ENCODE measurements at places on chromosomes 16 and 17. TPM values are rescaled to one million over a fixed set of nuclear protein-coding genes. Genes with fewer than 3 reads are reported as not detected.
A peak's percentile ranks its signal among the peaks of the same experiment; 100 is the strongest.

Gene MSLN
- not detected for total RNA-seq

DNA sequence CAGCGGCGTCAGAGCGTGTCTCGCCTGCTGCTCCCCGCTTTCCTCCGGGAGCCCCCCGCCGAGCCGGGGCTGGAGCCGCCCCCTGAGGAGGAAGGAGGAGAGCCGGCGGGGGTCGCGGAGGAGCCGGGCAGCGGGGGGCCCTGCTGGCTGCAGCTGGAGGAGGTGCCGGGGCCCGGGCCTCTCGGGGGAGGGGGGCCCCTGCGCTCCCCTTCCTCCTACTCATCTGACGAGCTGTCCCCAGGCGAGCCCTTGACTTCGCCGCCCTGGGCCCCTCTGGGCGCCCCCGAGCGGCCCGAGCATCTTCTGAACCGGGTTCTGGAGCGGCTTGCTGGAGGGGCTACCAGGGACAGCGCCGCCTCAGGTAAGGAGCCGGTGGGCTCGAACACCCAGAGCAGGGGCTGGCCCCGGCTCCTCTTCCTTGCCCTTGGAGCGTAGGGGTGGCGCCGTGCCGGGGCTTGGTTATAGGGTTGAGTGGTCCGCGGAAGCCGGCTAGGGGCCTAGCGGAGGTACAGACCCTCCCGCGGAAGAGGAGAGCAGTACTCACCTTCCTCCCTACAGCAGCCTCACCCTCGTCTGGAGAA is 841 bp downstream of the RAPGEFL1 start:
- H3K4me3 ChIP-seq, result peak overlapping the region; percentile 32
- no peak for DNase-seq
- peaks cover 11% of the 10 kb centered on the region for H3K36me3 ChIP-seq

GRCh38 chr17:64126918-64127317 is 3.0 kb downstream of the ERN1 start:
- H3K36me3 ChIP-seq, result peaks cover 17% of the 10 kb centered on the region
- peaks cover 70% of the 10 kb centered on the region for H3K4me1 ChIP-seq
- DNase-seq, result no peak
- H3K4me3 ChIP-seq, result peak overlapping the region; percentile 41
- H3K27ac ChIP-seq, result no peak overlapping the region
- no peaks in the 10 kb centered on the region for H3K27me3 ChIP-seq

Gene PCGF2
- 1.6 TPM for total RNA-seq

Gene PSMB3
- total RNA-seq, result 396 TPM

GRCh38 chr16:49181791-49182518 is 99.7 kb downstream of the CBLN1 start:
- no peaks in the 10 kb centered on the region for H3K36me3 ChIP-seq
- no peak overlapping the region for H3K4me3 ChIP-seq
- peaks cover 4% of the 10 kb centered on the region for H3K27me3 ChIP-seq
- no peak for DNase-seq

DNA sequence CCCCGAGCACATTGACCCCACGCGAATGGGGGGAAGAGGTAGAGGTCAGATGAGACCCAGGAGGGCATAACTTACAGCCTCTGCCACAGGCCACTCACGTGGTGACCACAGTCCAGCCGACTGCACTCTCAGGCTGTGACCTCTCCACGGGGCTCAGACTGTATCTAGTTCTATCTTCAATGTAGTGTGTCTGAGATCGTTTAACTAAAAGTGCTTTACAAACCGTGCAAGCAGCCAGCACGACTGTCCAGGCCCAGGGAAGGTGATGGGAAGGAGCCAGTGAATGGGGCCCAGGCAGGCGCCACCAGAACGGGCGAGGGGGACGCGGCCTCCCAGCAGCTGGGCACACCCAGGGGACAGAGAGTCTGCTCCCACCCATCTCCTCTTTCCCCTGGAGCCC is 108.6 kb downstream of the ANKRD11 start:
- peaks cover 91% of the 10 kb centered on the region for H3K4me1 ChIP-seq
- H3K4me3 ChIP-seq, result no peak overlapping the region
- peaks cover 28% of the 10 kb centered on the region for H3K36me3 ChIP-seq

- peaks cover 31% of the 10 kb centered on the region for H3K27me3 ChIP-seq
- no peak overlapping the region for H3K27ac ChIP-seq
- peaks cover 7% of the 10 kb centered on the region for H3K4me1 ChIP-seq
- DNase-seq, result no peak
Measured at GRCh38 chr16:22815863-22816262, 1.9 kb downstream of the HS3ST2 start.

- H3K27ac ChIP-seq, result no peak overlapping the region
- H3K27me3 ChIP-seq, result no peaks in the 10 kb centered on the region
- no peaks in the 10 kb centered on the region for H3K4me1 ChIP-seq
- peaks cover 2% of the 10 kb centered on the region for H3K36me3 ChIP-seq
Measured at GRCh38 chr16:627454-628239, 3.1 kb upstream of the WFIKKN1 start.

DNA sequence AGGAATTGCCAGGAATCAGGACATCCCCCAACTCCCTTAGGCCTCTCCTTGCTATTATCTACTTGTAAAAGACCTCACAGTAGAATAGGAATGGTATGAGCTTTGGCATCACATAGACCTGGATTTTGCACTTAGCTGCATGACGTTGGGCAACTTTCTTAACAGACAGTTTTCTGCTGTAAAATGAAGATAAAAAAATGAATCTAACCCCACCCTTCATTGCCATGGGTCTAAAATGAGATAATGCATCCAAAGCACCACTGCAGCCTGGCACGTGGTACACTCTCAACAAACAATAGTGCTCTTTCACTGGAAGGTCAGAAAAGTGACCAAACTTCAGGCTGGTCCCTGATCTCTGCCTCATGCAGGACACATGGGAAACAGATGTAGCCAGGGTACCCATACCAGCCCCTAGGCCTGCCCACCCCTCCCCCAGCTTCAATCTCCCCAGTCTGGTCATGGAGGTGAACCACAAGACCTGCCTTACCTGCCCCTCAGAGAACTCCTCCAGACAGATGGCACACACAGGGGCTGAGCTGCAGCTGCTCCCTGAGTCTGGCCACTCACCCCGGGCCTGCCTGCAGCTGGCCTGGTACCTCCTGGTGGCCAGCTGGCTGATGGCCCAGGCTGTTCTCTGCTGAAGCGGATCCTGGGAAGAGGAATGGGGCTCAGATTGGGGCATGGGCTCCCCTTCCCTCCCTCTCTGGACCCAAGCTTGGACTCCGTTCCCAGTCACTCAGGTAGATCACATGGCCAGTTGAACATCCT is 8.5 kb upstream of the SUPT4H1 start:
- H3K36me3 ChIP-seq, result no peaks in the 10 kb centered on the region
- no peak for DNase-seq
- H3K27me3 ChIP-seq, result no peaks in the 10 kb centered on the region
- H3K27ac ChIP-seq, result no peak overlapping the region

Gene CDH11
- not detected for total RNA-seq

Gene SLC22A31
- 0.49 TPM for total RNA-seq

DNA sequence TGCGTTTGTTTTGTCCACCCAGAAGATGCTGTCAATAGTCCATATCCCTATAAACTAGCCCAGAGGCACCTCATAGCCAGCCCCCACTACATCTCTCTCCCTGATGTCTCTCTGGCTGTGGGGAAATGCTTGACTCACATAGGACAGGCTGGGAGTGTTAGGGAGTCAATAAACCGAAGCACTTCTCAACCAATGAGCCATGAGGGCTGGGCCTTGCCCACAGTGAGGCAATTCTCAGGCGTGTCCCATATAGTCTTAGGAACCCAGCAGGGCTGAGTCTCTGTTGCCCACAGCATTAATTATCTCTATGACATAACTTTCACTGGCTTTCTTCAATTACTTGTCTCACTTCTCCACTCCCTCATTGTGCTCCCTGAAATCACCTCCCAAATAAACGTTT is 387.3 kb upstream of the CDH11 start:
- H3K4me3 ChIP-seq, result no peak overlapping the region
- no peaks in the 10 kb centered on the region for H3K36me3 ChIP-seq
- H3K27ac ChIP-seq, result no peak overlapping the region

Gene SDF2
- total RNA-seq, result 37.2 TPM

- no peaks in the 10 kb centered on the region for H3K27me3 ChIP-seq
- no peaks in the 10 kb centered on the region for H3K36me3 ChIP-seq
- H3K27ac ChIP-seq, result no peak overlapping the region
- H3K4me1 ChIP-seq, result no peaks in the 10 kb centered on the region
- H3K4me3 ChIP-seq, result no peak overlapping the region
Measured at GRCh38 chr17:46949291-46950174, 26.6 kb downstream of the GOSR2 start.

DNA sequence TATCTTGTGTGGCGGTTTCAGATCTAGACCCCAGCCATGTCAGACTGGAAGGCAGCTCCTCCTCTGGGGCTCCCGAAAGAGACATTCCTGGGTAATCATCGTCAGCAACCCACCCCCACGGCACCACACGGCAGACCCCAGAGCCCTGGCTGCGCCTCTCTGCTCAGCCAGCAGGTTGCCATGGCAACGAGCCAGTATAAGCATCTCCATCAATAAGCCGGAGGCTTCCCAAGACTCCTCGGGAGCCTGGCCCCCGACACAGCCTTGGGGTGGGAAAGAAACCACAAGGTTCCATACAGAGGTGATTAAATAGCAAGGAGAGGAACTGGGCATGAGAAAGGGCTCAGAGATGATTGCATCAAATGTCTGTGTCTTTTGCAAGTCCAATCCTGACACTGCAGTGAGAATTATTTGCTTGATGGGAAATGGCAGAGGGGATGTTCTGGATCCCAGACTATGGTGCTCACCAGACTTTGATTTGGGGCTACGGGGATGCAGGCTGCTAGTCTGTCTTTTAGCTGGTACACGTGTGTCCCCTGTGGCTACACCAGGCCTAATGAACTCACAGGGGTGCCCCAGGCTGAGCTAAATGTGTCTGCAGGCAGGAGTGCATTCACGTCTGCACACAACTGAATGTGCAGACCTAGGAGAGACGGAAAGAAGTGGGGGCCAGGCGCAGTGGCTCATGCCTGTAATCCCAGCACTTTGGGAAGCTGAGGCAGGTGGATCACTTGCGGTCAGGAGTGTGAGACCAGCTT is 320.5 kb upstream of the TNRC6C start:
- no peak overlapping the region for H3K4me3 ChIP-seq
- no peak for DNase-seq
- no peaks in the 10 kb centered on the region for H3K36me3 ChIP-seq
- peak overlapping the region; percentile 33 for H3K27ac ChIP-seq
- peaks cover 20% of the 10 kb centered on the region for H3K4me1 ChIP-seq
- peaks cover 4% of the 10 kb centered on the region for H3K27me3 ChIP-seq

GRCh38 chr16:12431561-12431960 is 372.1 kb downstream of the CPPED1 start:
- no peaks in the 10 kb centered on the region for H3K36me3 ChIP-seq
- peaks cover 16% of the 10 kb centered on the region for H3K4me1 ChIP-seq
- no peaks in the 10 kb centered on the region for H3K27me3 ChIP-seq
- no peak overlapping the region for H3K27ac ChIP-seq

- H3K4me3 ChIP-seq, result no peak overlapping the region
- H3K27ac ChIP-seq, result no peak overlapping the region
- DNase-seq, result no peak
- H3K36me3 ChIP-seq, result peaks cover 53% of the 10 kb centered on the region
Measured at GRCh38 chr16:74305978-74306784, 9.6 kb downstream of the PSMD7 start.

Gene OR4D1
- 0.16 TPM for total RNA-seq

GRCh38 chr16:68466174-68466573 is 17.9 kb upstream of the SMPD3 start:
- peaks cover 25% of the 10 kb centered on the region for H3K4me1 ChIP-seq
- no peak overlapping the region for H3K27ac ChIP-seq
- no peak for DNase-seq
- H3K27me3 ChIP-seq, result no peaks in the 10 kb centered on the region
- H3K4me3 ChIP-seq, result no peak overlapping the region
- H3K36me3 ChIP-seq, result no peaks in the 10 kb centered on the region

GRCh38 chr16:67419931-67420330 is 3.7 kb upstream of the ZDHHC1 start:
- H3K4me3 ChIP-seq, result no peak overlapping the region
- DNase-seq, result no peak
- no peak overlapping the region for H3K27ac ChIP-seq

- H3K4me1 ChIP-seq, result peaks cover 2% of the 10 kb centered on the region
- no peak overlapping the region for H3K4me3 ChIP-seq
- H3K27me3 ChIP-seq, result no peaks in the 10 kb centered on the region
- no peaks in the 10 kb centered on the region for H3K36me3 ChIP-seq
Measured at GRCh38 chr17:32631341-32632096, 144.7 kb downstream of the CDK5R1 start.

Gene RHBDF1
- 0.40 TPM for total RNA-seq

DNA sequence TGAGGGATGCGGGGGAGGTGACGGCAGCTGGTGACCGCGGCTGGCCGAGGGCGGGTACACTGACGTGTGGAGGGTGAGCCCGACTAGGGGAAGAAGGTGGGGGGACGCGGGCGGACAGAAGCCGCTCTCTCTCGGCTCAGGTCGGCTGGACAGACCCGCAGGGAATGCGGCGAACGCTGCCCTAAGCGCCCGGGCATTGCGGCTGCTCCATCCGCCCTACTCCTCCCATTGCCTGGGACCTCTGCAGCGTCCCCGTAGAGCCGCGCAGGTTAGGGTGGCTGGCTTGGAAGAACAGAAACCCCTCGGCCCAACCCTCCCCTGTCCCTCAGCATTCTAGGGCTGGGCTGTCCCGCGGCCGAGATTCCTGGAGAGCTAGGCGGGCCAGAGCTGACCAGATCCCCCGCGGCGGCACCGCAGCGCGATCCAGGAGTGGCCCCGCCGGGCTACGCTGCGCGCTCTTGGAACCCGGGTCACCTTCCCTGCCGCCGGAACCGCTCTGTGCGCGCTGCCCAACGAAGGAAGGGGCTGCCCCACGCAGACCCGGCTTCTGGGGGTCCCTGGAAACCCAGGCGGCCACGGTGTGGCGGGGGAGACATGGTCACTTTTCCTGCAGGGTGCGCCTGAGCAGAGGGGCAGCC is 3.0 kb downstream of the DLX4 start:
- H3K4me1 ChIP-seq, result peaks cover 15% of the 10 kb centered on the region
- peak; percentile 39 for DNase-seq
- no peaks in the 10 kb centered on the region for H3K36me3 ChIP-seq
- no peak overlapping the region for H3K4me3 ChIP-seq

Gene KRT28
- not detected for total RNA-seq

GRCh38 chr17:49260011-49260816 is 29.6 kb upstream of the PHOSPHO1 start:
- H3K27me3 ChIP-seq, result no peaks in the 10 kb centered on the region
- DNase-seq, result peak; percentile 72
- H3K27ac ChIP-seq, result peak overlapping the region; percentile 82

DNA sequence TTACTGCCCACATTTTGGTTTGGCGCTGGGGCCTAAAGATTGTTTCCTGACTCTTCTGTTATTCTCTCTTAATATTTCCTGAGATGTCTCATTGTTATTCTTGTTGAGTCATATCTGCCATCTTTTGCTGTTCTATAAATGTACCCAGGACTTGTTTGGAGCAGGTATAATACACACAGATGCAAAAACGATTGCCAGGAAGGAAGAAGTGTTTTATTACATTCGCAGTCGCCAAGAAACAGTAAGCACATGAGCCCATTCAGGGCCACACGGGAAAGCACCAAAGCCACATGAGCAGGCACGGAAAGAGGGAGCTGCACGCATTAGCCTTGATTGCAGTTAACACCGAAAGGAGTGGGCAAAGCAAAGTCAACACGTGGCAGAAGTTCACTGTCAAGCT is 70.2 kb downstream of the ARHGAP44 start:
- DNase-seq, result no peak
- no peak overlapping the region for H3K27ac ChIP-seq
- no peak overlapping the region for H3K4me3 ChIP-seq
- no peaks in the 10 kb centered on the region for H3K4me1 ChIP-seq
- H3K36me3 ChIP-seq, result no peaks in the 10 kb centered on the region

GRCh38 chr16:10668322-10669045 is 26.2 kb downstream of the TEKT5 start:
- no peaks in the 10 kb centered on the region for H3K36me3 ChIP-seq
- H3K27me3 ChIP-seq, result no peaks in the 10 kb centered on the region
- no peaks in the 10 kb centered on the region for H3K4me1 ChIP-seq
- no peak overlapping the region for H3K27ac ChIP-seq

Gene GPR139
- not detected for total RNA-seq

Gene TBC1D28
- not detected for total RNA-seq

Measured in activated CD4-positive, alpha-beta T cell treated with anti-CD3 and anti-CD28 coated beads for 36 hours (primary cell).